ENCODE measurements at places on chromosomes 3 and 15.
A peak's percentile ranks its signal among the peaks of the same experiment; 100 is the strongest.

GRCh38 chr3:137764001-137764433 lies at the start of gene SOX14:
Gene SOX14, plus strand, starts transcription at chr3:137764315. Its CDS starts 470 bp downstream, at chr3:137764785.
- DNase-seq, result no peak

GRCh38 chr15:73515527-73515926 lies 72.6 kb downstream of the REC114 start:
- no peak for DNase-seq

DNA sequence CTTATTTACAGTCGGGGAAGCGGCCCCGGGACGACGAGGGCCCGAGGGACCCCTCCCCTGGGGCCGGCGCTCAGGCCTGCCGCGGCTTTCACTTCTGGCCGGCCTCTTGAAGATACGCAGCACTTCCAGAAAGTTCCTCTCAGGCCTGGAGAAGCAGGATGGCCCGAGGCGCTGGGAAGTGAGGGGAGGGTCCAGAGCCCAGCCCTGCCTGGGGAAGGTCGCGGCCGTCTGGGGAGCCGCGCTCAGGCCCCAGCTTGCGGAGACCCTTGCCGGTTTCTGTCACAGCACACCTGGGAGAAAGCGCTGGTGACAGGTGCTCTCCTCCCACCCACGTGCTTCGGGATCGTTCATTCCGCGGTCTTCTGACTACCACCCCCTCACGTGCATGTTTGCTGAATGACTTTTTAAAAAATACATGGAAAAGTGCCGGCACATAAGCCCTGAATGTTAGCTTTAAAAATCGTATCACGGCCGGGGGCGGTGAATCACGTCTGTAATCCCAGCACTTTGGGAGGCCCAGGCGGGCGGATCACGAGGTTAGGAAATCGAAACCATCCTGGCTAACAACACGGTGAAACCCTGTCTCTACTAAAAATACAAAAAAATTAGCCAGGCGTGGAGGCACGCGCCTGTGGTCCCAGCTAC lies 727 bp upstream of the TM2D3 start:
- peak; percentile 10 for DNase-seq

- DNase-seq, result no peak
Observed at GRCh38 chr15:28907338-28907960, 21.7 kb downstream of the APBA2 start.

- DNase-seq, result peak; percentile 80
Observed at GRCh38 chr15:31263751-31264558, 62.7 kb upstream of the KLF13 start.

Data from CD4-positive, alpha-beta T cell treated with Interleukin-10 for 1 hour (primary cell).